ENCODE measurements at places on chromosomes 1 and 21.

- DNase-seq = peak; percentile 11
These were observed 86.8 kb downstream of the TEX35 start for GRCh38 chr1:178599745-178600144.

GRCh38 chr1:177007437-177008161 lies 156.9 kb downstream of the ASTN1 start:
- no peak for DNase-seq

DNA sequence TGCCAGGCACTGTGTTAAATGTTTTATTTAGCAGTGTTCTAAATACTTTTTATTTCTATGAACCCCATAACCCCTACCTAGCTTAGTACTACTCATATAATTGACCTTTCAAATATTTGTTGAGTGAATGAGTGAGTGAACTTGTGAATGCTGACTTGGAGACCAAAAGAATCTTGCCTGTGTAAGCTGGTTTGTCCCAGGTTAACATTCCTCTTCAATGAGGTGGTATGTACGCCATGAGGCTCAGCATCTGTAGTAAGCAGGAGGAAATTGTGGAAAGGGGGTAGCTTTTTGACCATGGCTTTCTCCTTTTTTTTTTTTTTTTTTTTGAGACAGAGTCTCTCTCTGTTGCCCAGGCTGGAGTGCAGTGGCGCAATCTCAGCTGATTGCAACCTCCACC lies 14.6 kb downstream of the MED18 start:
- DNase-seq = no peak

GRCh38 chr1:150009604-150010392 lies 728 bp downstream of the OTUD7B start:
- peak; percentile 45 for DNase-seq

DNA sequence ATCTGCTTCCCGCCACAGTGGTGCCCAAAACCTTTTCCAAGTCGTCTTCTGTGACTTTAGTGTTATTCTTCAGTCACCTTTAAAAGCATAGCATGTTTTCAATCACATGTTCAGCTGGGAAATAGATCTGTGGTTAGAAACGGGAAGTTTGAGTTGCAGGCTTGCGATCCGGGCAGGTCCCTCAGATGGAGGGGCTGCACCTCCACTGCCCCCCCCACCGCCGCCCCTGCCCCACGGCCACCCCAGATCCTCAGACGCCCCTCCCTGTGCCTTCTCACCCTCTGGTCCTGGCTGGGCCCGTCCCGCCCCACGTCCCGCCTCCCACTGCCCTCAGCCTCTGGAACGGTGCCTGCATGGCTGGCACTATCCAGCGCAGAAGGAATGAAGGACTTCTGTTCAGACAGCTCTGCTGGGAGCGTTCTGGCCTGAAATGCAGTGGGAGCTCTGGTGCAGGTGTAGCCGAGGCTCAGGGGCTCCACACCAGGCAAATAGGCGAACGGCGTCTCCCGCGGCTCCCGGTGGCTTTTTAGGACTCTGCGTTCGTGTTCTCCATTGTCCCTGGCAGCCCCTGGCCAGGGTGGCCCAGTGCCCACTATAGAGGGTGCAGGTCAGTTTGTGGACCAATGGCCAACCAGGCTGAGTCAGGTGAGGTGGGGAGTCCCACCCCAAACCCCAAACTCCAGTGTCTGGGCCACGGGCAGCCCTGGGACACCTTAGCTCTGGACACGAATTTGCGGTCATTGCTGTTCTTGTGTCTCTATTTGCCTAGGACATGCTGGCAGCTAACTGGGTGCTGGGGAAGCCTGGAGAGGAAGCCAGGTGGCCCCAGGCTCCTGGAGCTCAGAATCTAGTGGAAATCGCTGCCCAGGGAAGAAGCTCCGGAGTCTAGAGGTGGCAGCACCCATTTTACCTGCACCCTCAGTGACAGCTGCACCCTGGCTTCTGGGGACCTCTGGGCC lies 67.1 kb downstream of the FAAP20 start:
- DNase-seq = peak; percentile 66

DNA sequence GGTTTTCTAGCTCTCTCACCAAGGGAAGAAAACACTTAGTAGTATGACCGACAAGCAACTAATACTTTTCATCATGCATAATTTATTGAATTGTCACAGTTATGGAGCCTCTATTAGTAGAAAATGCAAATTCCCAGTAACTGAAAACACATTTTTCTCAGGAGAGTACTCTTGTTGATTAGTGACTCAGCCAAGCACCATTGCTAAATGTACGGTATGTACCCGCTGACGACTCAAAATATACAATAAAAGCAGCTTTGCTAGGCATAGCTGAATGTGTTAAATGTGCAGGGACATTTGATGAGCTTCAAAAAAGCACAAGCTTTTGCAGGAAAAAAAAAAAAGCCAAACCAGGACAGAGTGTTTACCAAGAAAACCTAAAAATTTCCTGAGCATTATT lies 63.9 kb downstream of the WDR64 start:
- no peak for DNase-seq

DNA sequence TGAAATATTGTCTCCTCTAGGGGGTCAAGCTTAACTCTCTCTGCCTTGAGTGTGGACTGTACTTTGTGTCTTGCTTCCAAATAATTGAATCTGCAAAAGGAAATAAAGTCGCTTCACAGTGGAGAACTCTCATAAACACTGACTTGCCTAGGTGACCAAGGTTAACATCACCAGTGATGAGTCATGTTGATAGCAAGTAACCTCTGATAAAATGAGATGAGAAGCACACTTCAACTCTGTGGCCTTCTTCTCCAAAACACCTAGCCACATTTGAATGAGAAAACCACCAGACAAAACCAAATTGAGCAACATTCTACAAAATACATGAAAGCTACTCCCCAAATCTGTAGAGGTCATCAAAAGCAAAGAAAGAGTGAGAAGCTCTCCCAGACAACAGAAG lies 37.6 kb downstream of the PDE4B start:
- peak; percentile 1 for DNase-seq

DNA sequence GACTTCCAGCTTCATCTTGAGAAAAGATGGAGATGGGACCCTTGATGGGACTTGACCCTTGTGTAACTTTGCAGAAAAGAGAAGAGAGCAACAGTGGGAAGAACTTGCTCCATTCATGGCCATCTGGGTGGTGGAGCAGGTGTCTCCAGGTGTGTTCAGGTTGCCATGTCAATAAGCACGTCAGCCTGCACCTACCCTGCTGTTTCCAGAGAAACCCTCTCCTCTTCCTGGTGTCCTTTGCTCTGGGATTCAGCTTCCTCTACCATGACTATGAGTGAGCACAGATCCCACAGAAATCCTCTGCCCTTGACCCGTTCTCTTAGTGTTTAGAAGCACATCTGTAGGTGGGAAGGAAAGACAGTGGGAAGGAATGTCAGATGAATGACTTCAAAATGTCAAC lies 21.8 kb upstream of the OTUD3 start:
- DNase-seq = no peak

DNA sequence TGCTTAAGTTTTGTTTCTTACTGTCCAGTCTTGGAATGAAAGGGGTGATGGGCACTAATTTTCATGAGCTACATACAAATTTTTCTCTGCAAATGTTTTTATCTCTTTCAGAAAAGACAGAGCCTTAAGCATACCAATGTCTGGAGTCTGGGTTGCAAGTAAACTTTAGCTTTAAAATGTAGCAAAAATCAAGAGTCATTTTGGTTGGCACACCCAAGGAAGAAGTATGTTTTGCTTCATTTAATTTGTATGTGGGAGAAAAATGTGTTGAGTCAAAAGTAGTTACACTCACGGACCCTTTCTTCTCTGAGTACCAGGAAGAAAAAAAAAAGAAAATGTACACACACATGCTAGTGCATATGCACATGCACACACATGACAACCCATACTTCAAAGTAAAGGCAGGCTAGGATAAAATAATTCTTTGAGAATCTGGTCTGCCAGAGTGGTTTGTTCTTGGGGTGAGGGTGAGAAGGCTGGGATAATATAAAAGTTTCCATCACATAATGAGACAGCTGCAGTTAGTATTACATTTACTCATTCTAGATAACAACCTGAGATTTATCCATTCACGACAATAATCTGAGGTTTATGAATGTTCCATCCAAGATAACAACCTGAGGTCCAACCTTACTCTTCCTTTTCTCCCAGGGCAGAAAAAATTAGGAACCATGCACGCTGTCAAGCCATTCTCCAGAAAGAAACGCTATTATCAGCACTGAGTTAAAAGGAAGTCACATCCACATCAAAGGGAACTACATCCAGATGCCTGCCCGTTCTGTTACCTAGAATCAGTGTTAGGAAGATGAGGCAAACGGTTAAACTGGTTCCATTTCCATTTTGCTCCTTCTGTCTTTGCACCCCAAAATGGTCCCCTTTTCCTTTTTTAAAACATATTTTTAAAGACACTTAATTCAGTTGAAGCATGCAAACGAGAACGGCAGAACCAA lies 9.3 kb downstream of the DPYD start:
- DNase-seq = no peak

GRCh38 chr21:7947422-7947821 lies 2574.0 kb upstream of the TPTE start:
- DNase-seq = no peak

GRCh38 chr1:5525597-5526384 lies 466.4 kb downstream of the NPHP4 start:
- DNase-seq = no peak

GRCh38 chr1:214823311-214824117 lies 220.5 kb downstream of the CENPF start:
- peak; percentile 10 for DNase-seq

GRCh38 chr1:113868387-113869083 lies 3.0 kb downstream of the PTPN22 start:
- DNase-seq = no peak

DNA sequence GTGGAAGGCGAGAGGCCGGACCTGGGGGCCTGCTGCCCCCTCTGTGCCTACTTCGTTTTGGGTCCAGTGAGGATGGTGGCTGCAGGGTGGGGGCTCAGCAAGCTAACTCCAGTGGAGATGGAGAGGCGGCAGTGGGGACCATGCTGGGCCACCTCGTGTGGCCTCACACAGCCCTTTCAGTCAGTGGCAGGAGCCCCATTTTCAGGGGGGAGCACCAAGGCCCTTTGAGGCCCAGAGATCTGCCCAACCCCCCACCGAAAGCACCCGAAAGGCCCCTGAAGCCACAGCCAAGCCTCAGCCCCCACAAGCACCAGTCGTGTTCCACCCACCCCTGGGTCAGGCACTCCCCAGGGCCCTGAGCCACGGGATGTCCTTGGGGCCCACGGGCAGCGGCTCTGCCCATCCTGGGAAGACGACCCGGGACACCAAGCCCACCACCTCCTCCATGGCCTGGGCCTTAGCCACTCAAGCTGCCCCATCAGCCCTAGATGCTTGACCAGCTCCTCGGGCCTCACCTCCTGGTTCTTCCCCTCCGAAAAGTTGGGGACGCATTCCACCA lies 345 bp downstream of the FTCD start:
- DNase-seq = no peak

- no peak for DNase-seq
These were observed 4.4 kb downstream of the PLEKHO1 start for GRCh38 chr1:150154143-150154542.

GRCh38 chr1:24900486-24900849 lies 29.6 kb downstream of the RUNX3 start:
- no peak for DNase-seq

- peak; percentile 71 for DNase-seq
These were observed 2.6 kb upstream of the TENT5B start for GRCh38 chr1:27015260-27015659.

DNA sequence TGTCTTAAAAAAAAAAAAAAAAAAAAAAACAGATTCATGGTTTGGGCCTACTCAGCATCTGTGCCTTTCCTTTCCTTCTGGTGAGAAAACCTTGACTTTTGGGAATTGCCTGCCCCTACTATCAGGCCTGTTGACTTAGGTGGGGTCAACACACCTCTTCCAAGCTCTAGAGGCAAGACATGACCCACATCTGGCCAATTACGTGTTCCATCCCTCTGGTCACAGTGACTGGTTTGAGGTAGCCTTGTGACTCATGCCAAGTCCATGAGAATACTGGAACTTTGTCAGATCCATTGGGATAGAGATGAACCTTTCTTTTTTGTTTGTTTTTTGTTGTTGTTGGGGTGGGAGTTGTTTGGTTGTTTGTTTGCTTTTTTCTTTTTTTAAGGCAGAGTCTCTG lies 37.3 kb upstream of the KHDRBS1 start:
- DNase-seq = no peak

GRCh38 chr21:41858466-41859296 lies 20.5 kb downstream of the PRDM15 start:
- no peak for DNase-seq

- DNase-seq = no peak
These were observed 125.4 kb downstream of the TGFBR3 start for GRCh38 chr1:91760512-91760911.

GRCh38 chr21:29074007-29074376 lies 544 bp upstream of the CCT8 start:
- DNase-seq = no peak

GRCh38 chr1:93750955-93751354 lies 69.3 kb upstream of the BCAR3 start:
- DNase-seq = peak; percentile 33

DNA sequence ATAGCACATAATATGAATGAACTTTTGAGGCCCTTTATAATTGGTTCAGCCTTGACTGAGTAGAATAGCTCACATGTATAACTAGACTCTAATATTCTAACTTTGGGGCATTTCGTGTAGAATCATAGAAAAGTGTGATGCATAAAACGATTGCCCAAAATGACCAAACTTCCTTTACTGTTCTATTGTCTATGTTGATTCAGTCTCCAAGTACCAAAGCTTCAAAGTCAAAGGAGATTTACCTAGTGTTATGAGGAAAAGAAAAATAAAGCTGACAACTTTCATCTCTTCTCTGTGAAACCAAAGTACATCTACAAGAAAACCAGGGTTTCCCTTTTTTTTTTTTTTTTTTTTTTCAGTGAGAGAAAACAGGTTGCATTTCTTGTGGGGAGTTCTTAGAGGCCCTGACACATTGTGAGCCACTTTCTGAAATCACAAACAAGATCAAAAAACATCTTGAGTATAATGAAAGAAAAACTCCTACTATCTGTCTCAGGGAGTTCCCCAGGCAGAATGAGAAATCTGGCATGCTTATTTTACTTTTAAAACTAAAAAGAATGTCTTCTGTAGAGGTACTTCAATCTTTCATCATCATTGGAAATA lies 183.4 kb downstream of the TNFSF18 start:
- no peak for DNase-seq

DNA sequence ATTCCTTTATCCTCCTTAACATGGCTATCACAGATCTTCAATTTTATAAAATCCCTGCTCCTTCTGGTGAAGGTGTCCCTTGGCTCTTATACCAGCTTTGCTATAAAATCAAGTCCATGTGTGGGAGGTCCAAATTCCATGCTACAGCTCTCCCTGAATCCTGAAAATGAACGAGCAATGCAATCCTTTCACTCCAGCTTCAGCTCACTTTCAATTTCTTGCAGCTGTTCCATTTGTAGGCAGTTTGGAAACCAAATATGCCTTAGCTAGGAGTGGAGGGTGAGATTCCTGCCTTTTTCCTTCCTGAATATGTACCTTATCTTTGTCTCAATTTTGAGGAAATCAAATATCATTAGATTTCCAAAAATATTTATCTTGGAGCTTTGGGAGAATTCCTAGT lies 402.6 kb downstream of the TTLL7 start:
- DNase-seq = no peak

- DNase-seq = no peak
These were observed 3.9 kb downstream of the PGD start for GRCh38 chr1:10402729-10403274.

- DNase-seq = no peak
These were observed 238 bp upstream of the SCP2 start for GRCh38 chr1:52926864-52927211.

- DNase-seq = peak; percentile 26
These were observed 7.6 kb upstream of the ENAH start for GRCh38 chr1:225660544-225660946.
